Endothelial cell (in vitro differentiated cells): ENCODE measurements at places on chromosomes 5 and 9.

DNA sequence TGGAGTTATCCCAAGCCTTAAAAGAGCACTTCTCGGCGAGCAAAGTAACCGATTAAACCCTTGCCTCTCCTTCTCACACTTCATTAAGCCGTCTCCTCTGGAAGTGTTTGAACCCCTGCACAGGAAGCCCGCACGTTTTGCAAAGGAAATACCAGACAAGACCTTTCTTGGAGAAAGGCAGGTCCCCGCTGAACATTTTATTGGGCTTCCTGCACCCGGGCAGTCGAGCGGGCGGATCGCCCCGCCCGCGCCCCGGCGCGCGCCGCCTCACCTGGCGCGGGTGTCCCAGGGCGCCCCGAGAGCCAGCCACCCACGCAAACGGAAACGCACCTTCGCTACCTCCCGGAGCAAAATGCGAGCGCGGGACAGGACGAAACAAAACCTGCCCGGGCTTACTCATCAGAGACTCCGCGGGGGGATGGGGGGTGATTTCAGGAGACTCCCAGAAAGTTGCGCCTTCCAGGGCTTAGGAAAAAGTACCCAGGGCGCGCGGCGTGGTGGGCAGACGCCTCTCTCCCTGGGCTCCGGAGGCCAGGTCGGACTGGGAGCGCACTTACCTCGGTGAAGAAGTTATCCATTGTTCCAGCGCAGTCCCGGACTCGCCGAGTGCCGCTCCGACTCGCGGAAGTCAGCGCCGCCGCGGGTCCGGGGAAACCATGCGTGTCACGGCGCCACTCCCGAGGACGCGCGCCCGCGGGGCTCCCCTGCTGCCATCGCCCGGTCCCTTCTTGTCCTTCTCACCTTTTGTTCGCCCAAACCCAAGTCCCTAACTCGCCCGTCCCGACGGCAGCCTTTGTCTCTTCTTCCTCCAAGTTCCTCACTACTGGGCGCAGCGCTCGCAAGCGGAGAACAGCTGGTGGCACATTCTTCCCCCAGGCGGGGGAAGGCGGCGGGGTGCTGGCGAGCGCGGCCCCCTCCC is 598 bp downstream of the MYO10 start:
- peak; percentile 53 for DNase-seq

DNA sequence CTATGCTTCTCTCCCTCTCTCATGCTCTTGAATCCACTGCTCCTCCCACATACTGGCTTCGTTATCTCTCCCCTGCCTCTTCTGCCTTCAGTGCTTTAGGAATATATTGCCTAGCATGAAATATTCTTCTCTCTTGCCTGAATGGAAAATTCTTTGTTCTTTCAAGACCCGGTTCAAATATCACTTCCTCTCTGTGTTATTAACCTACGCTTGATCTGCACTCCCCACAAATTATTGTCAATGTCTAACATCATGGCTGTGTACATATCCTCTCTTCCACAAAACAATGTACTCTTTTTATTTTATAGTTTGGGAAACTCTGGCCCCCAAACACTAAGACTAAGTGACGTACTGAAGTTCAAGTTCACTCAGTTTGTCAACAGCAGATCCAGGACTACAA is 211.0 kb downstream of the SEC61B start:
- DNase-seq: no peak

DNA sequence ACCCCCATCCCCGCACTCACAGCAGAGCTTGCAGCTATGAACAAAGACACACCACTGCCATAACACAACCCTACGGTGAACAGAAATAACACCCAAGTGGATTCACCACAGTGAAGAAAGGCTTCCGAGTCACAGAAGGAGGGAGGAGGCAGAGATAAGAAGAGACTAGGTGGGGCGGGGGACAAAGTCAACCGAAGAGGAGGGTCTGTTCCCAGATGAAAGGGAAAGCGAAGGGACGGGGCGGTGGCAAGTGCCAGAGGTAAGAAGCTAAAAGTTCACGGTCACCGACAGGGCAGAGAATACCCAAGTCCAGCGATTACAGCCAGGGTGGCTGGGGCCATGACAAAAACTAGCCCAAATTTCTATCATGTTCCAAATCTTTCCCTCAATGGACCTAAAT is 21.0 kb downstream of the EPB41L4B start:
- no peak for DNase-seq

GRCh38 chr9:127079446-127080140 is 42.8 kb downstream of the ANGPTL2 start:
- DNase-seq: no peak

GRCh38 chr5:117888688-117889087 is 1099.7 kb downstream of the DTWD2 start:
- no peak for DNase-seq

DNA sequence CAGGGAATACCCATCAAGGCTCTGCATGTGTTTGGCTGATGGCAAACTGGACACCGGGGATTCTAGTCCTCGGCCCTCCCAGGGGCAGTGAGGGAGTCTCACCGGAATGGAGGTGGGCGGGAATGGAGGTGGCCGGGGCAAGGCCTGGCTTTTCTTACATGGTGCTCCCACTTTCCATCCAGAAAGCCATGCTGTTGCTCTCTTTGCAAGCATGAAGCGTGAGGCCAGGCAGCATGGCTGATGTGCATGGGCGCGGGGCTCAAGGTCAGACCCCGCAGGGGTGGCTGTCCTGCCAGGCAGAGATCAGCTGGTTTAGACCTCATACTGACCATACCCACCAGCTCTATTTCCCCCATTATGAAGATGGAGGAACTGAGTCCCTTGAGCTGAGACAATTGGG is 108.0 kb upstream of the PHYKPL start:
- no peak for DNase-seq

DNA sequence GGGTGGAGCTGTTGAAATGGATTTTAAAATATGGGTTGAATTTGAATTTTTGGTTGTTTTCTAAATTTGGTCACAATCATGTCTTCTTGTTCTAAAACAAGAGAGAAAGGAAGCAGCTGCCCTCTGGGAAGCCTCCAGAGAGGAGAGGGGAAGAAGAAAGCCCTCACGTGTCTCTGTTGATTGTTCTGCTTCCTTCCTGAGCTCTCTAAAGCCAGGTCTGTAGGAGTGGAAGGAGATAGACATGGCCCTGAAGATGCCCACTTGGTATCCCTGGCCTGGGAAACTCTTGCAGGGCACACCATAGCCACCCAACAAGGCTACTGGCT is 59.6 kb downstream of the GALNT12 start:
- no peak for DNase-seq
